Activated naive CD8-positive, alpha-beta T cell treated with anti-CD3 and anti-CD28 coated beads for 36 hours (primary cell): ENCODE measurements at places on chromosomes 6 and 20. TPM values are rescaled to one million over a fixed set of nuclear protein-coding genes. Genes with fewer than 3 reads are reported as not detected.

GRCh38 chr20:55079917-55080316 is 604.5 kb downstream of the DOK5 start:
- H3K27ac ChIP-seq: no peak overlapping the region
- no peaks in the 10 kb centered on the region for H3K27me3 ChIP-seq
- no peaks in the 10 kb centered on the region for H3K36me3 ChIP-seq
- DNase-seq: no peak
- H3K4me1 ChIP-seq: no peaks in the 10 kb centered on the region

DNA sequence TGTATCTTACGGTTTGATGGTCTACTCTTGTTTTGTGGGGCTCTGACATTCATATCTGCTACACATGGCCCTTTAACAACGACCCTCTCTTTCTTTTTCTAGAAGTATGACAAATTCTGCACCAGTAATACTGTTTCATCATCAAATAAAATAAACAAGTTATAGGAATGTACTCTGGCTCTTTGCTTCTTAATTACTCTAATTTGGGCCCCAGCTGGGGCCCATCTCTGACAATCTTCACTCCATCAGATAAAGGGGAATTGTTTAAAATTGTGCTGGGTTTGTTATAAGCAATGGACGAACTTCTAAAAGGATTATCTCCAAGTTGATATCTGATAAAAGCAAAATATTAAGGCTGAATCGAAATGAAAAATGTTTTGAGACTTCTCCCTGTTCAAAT is 343.6 kb upstream of the JAG1 start:
- no peaks in the 10 kb centered on the region for H3K36me3 ChIP-seq
- no peaks in the 10 kb centered on the region for H3K4me1 ChIP-seq
- no peak for DNase-seq
- H3K27ac ChIP-seq: no peak overlapping the region
- H3K27me3 ChIP-seq: no peaks in the 10 kb centered on the region

The SYNDIG1 gene
- total RNA-seq: not detected

The CLDN20 gene
- total RNA-seq: not detected

The MEP1A gene
- not detected for total RNA-seq

The CCDC170 gene
- not detected for total RNA-seq

The PCSK2 gene
- total RNA-seq: not detected

GRCh38 chr20:15098351-15098750 is 760.9 kb upstream of the FLRT3 start:
- H3K27ac ChIP-seq: no peak overlapping the region
- no peaks in the 10 kb centered on the region for H3K4me1 ChIP-seq
- no peak overlapping the region for H3K4me3 ChIP-seq
- no peaks in the 10 kb centered on the region for H3K36me3 ChIP-seq

- H3K4me1 ChIP-seq: peaks cover 30% of the 10 kb centered on the region
- H3K36me3 ChIP-seq: peaks cover 28% of the 10 kb centered on the region
- no peaks in the 10 kb centered on the region for H3K27me3 ChIP-seq
Observed at GRCh38 chr6:146850981-146851380, 252.2 kb downstream of the ADGB start.

The OR2H1 gene
- total RNA-seq: not detected

- no peak overlapping the region for H3K27ac ChIP-seq
- no peak for DNase-seq
- H3K27me3 ChIP-seq: peaks cover 51% of the 10 kb centered on the region
- no peaks in the 10 kb centered on the region for H3K36me3 ChIP-seq
- peaks cover 15% of the 10 kb centered on the region for H3K4me1 ChIP-seq
Observed at GRCh38 chr6:39085129-39085797, 29.7 kb downstream of the SAYSD1 start.

The HMGCLL1 gene
- total RNA-seq: not detected

The ZNF334 gene
- 5.1 TPM for total RNA-seq

GRCh38 chr20:58755062-58755697 is 62.6 kb downstream of the NPEPL1 start:
- no peak for DNase-seq
- no peak overlapping the region for H3K27ac ChIP-seq
- no peak overlapping the region for H3K4me3 ChIP-seq
- peaks cover 7% of the 10 kb centered on the region for H3K27me3 ChIP-seq
- no peaks in the 10 kb centered on the region for H3K4me1 ChIP-seq
